ENCODE measurements at places on chromosomes 4 and X.

DNA sequence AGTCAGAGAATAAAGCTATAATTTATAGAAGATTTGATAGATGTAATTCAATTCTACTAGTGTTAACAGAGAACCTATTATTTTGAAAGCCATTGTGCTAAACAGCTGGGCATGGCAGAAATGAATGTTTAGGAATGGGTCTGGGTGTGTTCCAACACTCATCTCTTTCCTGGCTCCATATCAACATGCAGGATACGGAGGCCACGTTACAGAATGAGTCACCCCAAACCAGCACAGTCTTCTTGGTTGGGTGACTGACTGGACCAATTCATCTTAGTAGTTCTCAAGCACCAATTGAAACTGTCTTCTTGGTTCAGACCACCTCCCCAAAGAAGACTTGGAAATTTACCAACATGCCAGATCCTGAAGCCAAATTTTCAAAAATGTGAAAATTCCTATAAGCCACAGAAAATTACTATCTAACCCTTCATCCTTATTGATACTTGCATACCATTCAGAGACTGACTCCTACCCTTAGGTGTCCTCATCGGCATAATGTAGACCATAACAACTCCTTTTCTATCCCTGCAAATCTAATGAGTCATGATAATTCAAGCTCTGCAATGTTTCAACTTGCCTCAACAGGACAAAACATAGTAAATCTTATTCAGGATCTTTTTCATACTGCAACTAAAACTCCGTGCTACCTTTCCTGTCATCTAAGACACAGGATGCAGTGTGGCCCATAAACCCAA, 52.0 kb upstream of the ATOH1 start:
- H3K27ac ChIP-seq = no peak overlapping the region
- no peaks in the 10 kb centered on the region for H3K4me1 ChIP-seq
- no peaks in the 10 kb centered on the region for H3K36me3 ChIP-seq
- no peak for DNase-seq
- no peak overlapping the region for H3K4me3 ChIP-seq

DNA sequence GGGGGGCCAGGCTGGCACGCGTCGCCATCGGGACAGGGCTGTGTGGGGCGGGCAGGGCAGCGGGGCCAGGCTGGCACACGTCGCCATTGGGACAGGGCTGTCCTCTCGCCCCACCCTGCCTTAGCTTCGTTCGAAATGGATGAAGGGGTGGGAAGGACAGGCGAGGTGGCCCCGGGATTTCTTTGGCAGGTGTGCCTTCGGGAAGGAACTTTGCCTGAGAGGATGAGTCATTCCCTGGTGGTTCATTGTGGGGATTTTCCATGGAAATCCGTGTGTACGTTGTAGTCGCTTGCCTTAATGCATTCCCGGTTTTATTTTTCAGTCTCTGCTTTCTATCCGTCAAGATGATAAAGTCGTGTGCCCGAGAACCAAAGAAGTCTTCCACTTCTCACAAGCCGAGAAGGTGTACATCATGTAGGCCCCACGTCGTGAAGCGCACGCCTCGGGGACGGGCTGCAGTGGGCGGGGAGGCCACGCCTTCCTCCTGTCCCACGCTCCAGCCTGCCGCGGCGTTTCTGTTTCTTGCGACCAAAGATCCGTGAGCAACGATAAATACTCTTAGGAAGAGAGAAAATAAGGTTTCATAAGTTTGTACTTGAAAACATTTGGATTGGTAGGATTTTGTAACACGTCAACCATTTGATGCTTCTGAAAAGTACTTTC, 8.1 kb upstream of the UVSSA start:
- DNase-seq = no peak
- no peak overlapping the region for H3K27ac ChIP-seq
- peaks cover 13% of the 10 kb centered on the region for H3K4me1 ChIP-seq
- no peak overlapping the region for H3K4me3 ChIP-seq
- H3K36me3 ChIP-seq = peaks cover 24% of the 10 kb centered on the region

DNA sequence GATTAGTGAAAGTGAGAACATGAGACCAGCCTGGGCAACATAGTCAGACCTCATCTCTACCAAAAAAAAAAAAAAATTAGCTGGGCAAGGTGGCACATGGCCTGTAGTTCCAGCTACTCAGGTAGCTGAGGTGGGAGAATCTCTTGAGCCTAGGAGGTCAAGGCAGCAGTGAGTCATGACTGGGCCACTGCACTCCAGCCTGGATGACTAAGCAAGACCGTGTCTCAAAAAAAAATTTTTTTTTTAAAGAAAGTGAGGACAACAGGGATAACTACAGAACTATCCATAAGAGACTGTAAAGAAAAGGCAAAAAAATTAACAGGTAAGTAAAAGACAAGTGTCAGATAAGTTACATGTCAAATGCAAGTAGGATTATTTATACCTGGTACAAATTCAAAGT, 13.5 kb upstream of the SPP1 start:
- no peak overlapping the region for H3K4me3 ChIP-seq
- no peaks in the 10 kb centered on the region for H3K36me3 ChIP-seq
- H3K27me3 ChIP-seq = peaks cover 13% of the 10 kb centered on the region
- no peaks in the 10 kb centered on the region for H3K4me1 ChIP-seq
- no peak overlapping the region for H3K27ac ChIP-seq
- no peak for DNase-seq

GRCh38 chr4:159269956-159270355, 167.1 kb downstream of the RAPGEF2 start:
- H3K27me3 ChIP-seq = no peaks in the 10 kb centered on the region
- DNase-seq = no peak
- H3K36me3 ChIP-seq = no peaks in the 10 kb centered on the region
- H3K4me3 ChIP-seq = no peak overlapping the region
- peaks cover 17% of the 10 kb centered on the region for H3K4me1 ChIP-seq
- H3K27ac ChIP-seq = no peak overlapping the region

DNA sequence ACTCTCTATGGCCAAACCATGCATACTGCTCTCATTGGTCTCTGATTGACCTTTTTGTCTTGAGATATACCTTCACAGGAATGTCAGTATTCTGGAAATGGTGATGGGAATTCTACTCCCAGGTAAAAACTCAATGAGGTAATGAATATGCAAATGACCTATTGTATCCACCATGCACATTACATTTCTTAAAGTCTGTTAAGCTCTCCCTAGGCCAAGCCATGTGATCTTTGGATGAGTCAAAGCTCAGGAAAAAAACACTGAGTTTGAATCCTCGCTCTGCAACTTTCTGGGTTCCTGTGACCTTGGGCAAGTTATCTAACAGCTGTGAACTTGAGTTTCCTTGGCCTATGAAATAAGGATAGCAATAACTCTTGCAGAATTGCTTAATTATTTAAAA, 175.4 kb downstream of the PPP1R2C start:
- no peaks in the 10 kb centered on the region for H3K27me3 ChIP-seq
- H3K36me3 ChIP-seq = no peaks in the 10 kb centered on the region
- H3K4me1 ChIP-seq = no peaks in the 10 kb centered on the region
- no peak overlapping the region for H3K4me3 ChIP-seq
- DNase-seq = no peak
- H3K27ac ChIP-seq = no peak overlapping the region

DNA sequence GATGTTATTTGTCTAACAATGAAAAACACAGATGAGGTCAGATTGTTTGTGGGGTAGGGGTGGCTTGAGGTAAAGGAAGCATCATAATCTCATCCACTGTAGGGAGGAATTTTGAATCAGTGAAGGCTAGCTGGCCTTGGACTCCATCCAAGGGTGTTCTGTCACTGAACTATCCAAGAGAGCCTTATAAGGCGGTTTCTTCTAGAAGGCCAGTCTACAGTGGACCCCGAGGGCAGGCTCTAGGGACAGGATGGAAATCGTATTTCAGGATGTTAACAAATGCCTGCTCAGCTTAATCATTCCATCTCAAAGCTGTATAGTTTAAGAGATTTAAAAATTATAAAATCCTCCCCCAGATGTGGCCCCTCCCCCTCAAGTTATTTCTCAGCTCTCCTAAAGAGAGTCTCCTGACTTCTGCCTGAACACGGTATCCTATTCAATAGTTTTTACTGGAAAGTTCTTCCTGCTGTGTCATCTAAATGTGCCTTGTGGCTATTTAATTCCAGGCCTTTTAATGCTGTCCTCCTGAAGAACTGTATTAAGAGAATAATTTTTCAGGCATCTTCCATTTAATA, 8.0 kb downstream of the IGFBP7 start:
- H3K36me3 ChIP-seq = no peaks in the 10 kb centered on the region
- H3K27ac ChIP-seq = no peak overlapping the region
- H3K27me3 ChIP-seq = peaks cover 26% of the 10 kb centered on the region
- H3K4me3 ChIP-seq = no peak overlapping the region
- no peak for DNase-seq

GRCh38 chr4:184460499-184461285, 13.7 kb downstream of the IRF2 start:
- H3K27me3 ChIP-seq = no peaks in the 10 kb centered on the region
- H3K36me3 ChIP-seq = peaks cover 7% of the 10 kb centered on the region
- H3K27ac ChIP-seq = peak overlapping the region; percentile 16
- H3K4me1 ChIP-seq = peaks cover 81% of the 10 kb centered on the region

- no peak for DNase-seq
- no peaks in the 10 kb centered on the region for H3K27me3 ChIP-seq
- peaks cover 11% of the 10 kb centered on the region for H3K36me3 ChIP-seq
- no peak overlapping the region for H3K4me3 ChIP-seq
Observed at GRCh38 chr4:127875791-127876190, 4.9 kb upstream of the PLK4 start.

DNA sequence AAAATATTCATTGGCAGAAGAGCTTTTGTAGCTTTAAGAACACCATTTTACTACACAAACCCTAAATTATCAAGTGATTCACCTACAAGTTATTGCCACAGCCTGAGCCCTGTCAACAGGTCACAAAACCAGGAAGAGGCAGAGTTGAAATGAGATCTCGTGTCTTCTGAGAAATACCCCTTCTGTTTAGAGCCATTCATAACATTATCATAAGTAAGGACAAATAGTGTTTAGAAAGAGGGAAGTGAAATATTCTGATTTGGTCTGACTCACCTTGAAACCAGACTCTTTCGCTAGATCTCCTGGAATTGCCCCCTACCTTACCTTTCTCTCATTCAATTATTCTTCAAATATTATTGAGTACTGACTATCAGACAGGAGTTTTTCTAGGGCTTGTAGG, 5.9 kb downstream of the ETDB start:
- no peak overlapping the region for H3K27ac ChIP-seq
- no peak for DNase-seq
- H3K27me3 ChIP-seq = peaks cover under 1% of the 10 kb centered on the region

DNA sequence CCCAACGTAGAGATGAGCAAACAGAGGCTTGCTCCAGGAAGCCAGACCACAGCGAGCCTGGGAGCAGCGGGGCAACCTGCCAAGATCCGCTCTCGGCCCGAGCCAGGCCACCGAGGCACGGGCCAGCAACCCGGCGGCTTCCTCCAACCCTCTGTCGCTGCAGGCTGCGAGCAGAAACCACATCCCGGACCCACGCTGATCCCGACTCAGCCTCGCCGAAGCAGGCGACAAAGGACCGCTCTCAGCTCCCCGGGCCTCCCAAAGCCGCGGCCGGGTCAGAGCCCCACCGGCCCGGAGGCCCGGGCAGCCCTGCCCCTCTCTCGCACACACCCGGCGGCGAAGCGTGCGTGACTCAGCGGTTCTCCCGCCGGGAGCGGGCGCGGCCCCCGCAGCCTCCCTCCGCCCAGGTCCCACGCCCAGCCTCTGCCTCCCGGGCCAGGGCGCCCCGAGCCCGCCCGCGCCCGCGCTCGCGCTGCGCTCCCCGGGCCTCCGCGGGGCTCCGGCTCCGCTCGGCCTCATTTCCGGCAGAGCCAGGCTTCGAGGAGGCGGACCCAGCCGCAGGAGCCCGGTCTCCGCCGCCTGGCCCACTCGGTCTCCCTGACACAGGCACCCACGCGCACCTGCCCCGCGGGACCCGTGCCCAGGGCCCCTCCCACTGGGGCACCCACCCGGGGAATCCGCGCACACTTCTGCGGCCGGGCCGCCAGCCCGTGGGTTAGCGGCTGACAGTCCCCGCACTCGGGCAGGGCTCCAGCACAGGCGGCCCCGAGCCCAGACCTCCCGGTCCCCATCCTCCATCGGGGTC, 1.7 kb downstream of the PPP2R2C start:
- peaks cover 3% of the 10 kb centered on the region for H3K36me3 ChIP-seq
- peaks cover 69% of the 10 kb centered on the region for H3K27me3 ChIP-seq
- no peak for DNase-seq

DNA sequence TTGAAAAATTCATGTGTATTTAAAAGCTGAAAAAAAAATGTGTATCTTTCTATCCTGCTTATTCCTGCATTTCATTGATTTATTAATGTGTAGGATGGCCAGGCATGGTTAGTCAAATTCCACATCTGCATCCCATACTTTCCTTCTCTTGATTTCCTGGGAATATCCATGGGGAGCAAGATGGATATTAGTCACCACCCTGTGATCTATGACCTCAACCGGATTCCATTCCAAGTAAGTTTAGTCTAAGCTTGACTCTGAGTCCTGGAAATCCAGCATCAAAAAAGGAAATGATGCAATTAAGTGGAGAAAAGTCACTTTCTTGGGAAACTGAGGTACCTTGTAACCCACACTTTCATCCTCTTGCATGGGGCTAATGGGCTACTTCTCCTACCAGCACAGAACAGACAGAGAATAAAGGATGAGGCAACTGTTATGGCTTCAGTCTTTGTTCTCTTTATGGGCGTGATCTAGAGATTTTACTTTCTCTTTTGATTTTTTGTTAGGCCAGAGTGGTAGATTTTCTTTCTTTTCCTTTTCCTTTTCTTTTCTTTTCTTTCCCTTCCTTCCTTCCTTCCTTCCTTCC, 17.1 kb upstream of the BEX4 start:
- no peak overlapping the region for H3K4me3 ChIP-seq
- no peak overlapping the region for H3K27ac ChIP-seq
- peaks cover 15% of the 10 kb centered on the region for H3K27me3 ChIP-seq
- no peaks in the 10 kb centered on the region for H3K36me3 ChIP-seq

DNA sequence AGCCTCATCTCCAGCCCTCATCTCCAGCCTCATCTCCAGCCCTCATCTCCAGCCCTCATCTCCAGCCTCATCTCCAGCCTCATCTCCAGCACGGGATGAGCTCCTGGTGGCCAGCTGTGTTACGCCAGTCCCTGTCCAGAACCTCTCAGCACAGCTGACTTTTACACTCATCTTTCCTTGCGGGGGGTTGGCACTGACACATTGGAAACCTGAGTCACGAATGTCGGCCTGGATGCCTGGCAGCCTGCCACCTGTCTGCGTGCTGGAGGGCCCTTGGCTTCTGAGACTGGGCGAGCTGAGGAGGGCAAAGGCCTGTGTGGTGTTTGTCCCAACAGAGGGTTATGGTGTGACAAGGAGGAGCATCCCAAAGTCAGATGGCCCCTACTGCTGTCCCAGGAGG, 66.1 kb upstream of the HGFAC start:
- no peak overlapping the region for H3K27ac ChIP-seq
- H3K4me1 ChIP-seq = no peaks in the 10 kb centered on the region
- H3K27me3 ChIP-seq = no peaks in the 10 kb centered on the region
- peaks cover 5% of the 10 kb centered on the region for H3K36me3 ChIP-seq
- H3K4me3 ChIP-seq = no peak overlapping the region

DNA sequence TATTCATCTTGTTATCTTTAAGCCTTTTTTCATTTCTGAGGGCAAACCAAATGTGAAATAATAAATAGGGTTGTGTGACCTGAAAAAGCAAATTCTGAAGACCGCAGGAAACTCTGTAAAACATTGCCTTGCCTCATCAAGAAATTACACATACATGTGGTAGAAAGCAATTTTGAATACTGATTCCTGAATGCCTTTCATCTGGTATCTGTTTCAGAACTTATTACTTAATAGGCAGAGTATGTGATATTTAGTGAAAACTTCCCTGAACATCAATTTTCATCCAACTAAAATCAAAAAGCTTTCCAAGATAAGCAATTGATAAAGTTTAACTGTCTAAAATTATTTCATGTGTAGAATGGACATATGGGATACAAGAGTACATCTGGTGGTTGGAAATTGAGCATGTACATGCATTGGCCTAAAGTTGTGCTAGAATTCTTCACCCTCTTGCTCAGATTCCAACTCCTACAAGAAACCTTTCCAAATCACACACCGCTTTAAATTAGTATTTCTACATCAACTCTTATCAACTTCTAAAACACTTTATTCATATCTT, 606.0 kb upstream of the LCORL start:
- no peaks in the 10 kb centered on the region for H3K36me3 ChIP-seq
- H3K27me3 ChIP-seq = peaks cover 13% of the 10 kb centered on the region
- H3K4me3 ChIP-seq = no peak overlapping the region
- H3K27ac ChIP-seq = no peak overlapping the region
